ENCODE measurements at places on chromosomes 16 and 17. TPM values are rescaled to one million over a fixed set of nuclear protein-coding genes. Genes with fewer than 3 reads are reported as not detected.

DNA sequence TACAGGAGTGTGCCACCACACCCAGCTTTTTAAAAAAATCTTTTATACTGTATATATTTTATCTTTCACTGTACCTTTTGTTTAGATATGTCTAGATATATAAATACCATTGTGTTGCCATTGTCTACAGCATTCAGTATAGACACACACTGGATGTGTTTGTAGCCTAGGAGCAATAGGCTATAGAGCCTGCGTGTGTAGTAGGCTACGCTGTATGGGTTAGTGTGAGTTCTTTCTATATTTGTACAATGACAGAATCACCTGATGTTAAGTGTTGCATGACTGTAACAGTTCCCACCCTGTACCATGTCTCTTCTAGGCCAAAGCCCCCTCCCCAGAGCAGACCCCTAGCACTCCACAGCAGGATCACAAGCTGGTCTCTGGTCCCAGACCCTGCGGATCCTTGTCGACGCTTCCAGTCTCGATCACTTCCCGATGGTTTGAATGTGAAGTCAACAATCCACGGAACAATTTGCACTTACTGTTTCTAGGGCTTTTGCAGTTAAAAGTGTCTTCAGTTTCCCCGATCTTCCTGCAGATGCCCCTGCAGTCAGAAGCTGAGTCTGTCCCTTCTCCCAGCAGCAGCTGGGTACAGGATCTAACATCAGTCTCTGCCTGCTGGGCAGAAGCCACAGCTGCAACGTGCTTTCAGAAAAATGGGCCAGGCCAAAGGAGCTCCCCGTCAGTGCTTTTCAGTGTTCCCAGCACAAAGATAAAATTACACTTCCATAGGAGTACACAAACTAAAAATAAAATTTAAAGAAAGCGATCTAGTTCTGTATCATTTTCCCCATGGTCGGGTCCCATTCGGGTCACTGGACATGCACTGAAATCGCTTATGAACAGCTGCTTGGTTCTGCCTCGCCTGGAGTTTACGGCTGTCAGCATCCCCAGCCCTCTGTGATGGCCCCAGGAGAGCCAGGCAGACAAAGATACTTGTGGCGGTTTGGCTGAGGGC lies 35.4 kb downstream of the ADAM11 start:
- no peak for DNase-seq

GRCh38 chr16:86988920-86989696 lies 328.1 kb downstream of the C16orf95 start:
- DNase-seq, result no peak

- no peak for DNase-seq
Measured at GRCh38 chr17:10631048-10631700, 25.9 kb downstream of the MYH3 start.

- no peak for DNase-seq
Measured at GRCh38 chr16:55506083-55506482, 2.8 kb upstream of the LPCAT2 start.

DNA sequence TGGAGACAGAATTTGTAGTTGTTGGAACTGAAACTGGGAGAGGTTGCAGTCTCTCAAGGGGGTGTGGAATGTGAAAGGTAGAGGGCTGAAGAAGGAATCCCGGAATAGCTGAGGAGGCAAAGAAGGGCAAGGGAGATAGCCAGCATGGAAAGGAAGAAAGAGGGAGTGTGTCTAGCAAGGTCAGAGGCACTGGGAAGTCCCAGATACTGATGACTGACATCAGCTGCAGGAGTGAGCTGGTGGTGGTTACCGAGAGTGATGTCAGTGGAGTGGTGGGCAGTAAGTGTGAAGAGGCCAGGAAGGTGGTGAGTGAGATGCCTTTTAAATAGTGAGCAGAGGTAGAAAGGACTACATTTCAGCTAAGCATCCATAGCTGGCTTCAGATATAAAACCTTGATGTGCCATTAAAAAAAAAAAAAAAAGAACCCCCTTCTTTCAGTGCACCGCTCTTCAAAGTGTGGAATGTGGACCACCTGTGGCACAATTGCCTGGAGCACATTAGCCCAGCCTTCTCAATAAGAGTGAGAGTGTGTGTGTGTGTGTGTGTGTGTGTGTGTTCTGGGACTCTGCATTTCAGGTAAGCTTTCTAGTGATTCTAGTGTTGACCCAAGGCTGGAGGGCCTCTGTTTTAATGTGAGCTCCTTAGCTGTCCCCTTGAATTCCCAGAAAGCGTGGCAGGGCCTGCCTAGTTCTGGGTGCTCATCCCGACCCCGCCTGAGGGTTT lies 8.5 kb downstream of the PRMT7 start:
- DNase-seq, result no peak

- DNase-seq, result no peak
Measured at GRCh38 chr17:36727577-36727976, 126.2 kb downstream of the MRM1 start.

DNA sequence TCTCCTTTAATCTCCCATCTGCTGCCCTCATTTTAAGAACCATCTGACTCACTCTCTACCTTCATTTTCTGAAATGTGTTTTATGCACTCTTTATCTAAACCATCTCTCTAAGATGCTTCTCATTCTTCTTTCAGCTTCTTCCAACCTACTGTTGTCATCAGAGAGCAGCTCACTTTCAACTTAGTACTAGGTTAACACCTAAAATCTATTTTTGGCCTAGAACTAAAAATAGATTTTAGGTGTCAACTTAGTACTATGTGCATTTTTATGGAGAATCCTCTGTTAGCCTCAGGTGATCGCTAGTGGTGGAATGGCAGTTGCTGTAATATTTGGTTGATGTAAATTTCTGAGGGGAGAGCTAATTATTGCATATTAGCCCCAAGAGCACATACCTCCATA lies 277.1 kb downstream of the KCNJ2 start:
- DNase-seq, result no peak

- DNase-seq, result no peak
Measured at GRCh38 chr17:74918906-74919305, 4.1 kb downstream of the USH1G start.

DNA sequence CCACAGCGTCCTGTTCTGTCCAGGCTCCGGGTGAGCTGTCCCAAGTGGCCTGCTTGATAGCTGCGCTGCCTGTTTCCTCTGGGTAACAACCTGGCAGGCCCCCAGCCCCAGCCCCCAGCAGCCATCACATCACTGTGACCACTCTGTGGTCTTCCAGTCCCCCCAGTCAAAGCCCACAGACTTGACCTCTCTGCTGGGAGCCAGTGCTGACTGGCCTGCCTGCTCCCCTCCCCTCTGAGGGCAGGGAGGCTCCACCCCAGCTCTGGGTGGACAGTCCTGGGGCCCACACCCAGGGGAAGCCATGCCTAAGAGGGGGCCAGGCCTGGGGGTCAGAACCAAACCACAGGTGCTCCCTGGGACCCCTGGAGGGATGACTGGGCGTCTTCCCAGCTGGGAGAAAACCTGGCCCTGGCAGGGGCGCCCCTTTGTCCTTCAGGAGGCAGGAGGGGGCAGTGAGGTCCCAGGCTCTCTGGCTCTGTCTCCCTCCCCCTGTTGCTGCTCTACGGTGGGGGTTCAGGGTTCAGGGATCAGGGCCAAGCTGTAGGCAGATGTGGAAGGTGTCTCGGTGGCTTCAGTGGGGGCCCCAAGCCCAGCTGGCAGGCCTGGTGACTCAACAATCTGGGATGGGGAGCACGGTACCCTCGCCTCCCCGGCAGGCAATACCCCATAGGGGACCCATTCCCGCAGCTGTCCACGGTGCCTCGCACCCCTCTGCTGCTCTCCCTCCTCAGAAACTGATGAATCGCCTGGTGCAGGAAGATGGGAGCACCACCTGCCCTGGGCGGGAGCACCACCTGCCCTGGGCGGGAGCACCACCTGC lies 1.8 kb upstream of the SLC16A3 start:
- DNase-seq, result no peak

GRCh38 chr17:66810951-66811682 lies 23.8 kb upstream of the CACNG5 start:
- DNase-seq, result no peak

DNA sequence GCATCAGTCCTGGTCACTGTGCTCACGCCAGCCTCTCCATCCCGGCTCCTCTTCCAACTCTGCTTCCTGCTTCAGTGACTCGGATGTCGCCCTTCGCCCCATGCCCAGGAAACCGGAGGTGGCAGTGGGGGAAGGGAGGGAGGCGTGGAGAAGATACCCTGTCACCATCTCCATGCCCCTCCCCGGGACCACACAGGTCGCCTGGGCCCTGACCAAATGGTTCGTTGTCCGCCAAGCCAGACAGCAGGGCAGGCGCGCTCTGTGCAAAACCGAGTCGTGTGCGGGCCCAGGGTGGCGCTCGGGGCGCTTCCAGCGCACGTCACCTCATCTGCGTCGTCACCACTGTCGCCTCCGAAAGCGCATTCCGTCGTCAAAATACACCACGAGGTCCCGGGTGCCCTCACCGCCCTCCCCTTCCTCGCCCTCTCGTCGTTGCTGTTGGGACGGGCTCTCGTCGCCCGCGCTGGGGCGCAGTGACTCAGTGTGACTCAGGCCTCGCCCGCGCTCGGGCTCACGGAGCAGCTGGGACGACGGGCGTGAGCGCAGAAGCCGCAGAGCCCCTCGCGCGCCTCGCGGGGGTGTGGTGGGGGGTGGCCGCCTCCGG lies 39.2 kb downstream of the ZNF778 start:
- peak; percentile 65 for DNase-seq

Gene MGAT5B
- total RNA-seq, result 28.4 TPM

Gene TBC1D3G
- not detected for total RNA-seq

Gene TEKT1
- 3.2 TPM for total RNA-seq

Gene PLSCR3
- 15.0 TPM for total RNA-seq

Gene MYL4
- total RNA-seq, result 1.1 TPM

Gene KCNH4
- total RNA-seq, result 0.82 TPM

All from cerebellum (tissue), 4 donors.